Ovary (tissue), 10 donors: ENCODE measurements at places on chromosomes 5 and 9. TPM values are rescaled to one million over a fixed set of nuclear protein-coding genes. Genes with fewer than 3 reads are reported as not detected.

GRCh38 chr5:74409166-74409706 is 231.3 kb downstream of the ENC1 start:
- no peaks in the 10 kb centered on the region for H3K27me3 ChIP-seq
- DNase-seq = no peak
- H3K4me1 ChIP-seq = no peaks in the 10 kb centered on the region
- H3K36me3 ChIP-seq = no peaks in the 10 kb centered on the region
- no peak overlapping the region for H3K4me3 ChIP-seq
- H3K27ac ChIP-seq = no peak overlapping the region

GRCh38 chr9:9598723-9599122 is 1014.1 kb downstream of the PTPRD start:
- no peak overlapping the region for H3K4me3 ChIP-seq
- no peaks in the 10 kb centered on the region for H3K4me1 ChIP-seq
- H3K27me3 ChIP-seq = no peaks in the 10 kb centered on the region
- no peaks in the 10 kb centered on the region for H3K36me3 ChIP-seq
- H3K27ac ChIP-seq = no peak overlapping the region
- no peak for DNase-seq

GRCh38 chr9:100167915-100168654 is 69.0 kb downstream of the INVS start:
- no peak overlapping the region for H3K27ac ChIP-seq
- H3K36me3 ChIP-seq = no peaks in the 10 kb centered on the region
- DNase-seq = no peak
- no peak overlapping the region for H3K4me3 ChIP-seq
- no peaks in the 10 kb centered on the region for H3K4me1 ChIP-seq

- no peak for DNase-seq
- H3K36me3 ChIP-seq = no peaks in the 10 kb centered on the region
- H3K27ac ChIP-seq = no peak overlapping the region
- no peaks in the 10 kb centered on the region for H3K4me1 ChIP-seq
- H3K4me3 ChIP-seq = no peak overlapping the region
Measured at GRCh38 chr5:137273511-137273910, 225.6 kb downstream of the SPOCK1 start.

GRCh38 chr5:89342106-89342876 is 459.3 kb upstream of the MEF2C start:
- no peak overlapping the region for H3K4me3 ChIP-seq
- H3K36me3 ChIP-seq = no peaks in the 10 kb centered on the region
- no peak for DNase-seq
- peaks cover 3% of the 10 kb centered on the region for H3K4me1 ChIP-seq
- H3K27ac ChIP-seq = no peak overlapping the region
- peaks cover 2% of the 10 kb centered on the region for H3K27me3 ChIP-seq

- no peaks in the 10 kb centered on the region for H3K36me3 ChIP-seq
- no peaks in the 10 kb centered on the region for H3K27me3 ChIP-seq
- no peak overlapping the region for H3K4me3 ChIP-seq
- no peak for DNase-seq
Measured at GRCh38 chr5:147361441-147362175, 126.8 kb downstream of the STK32A start.

DNA sequence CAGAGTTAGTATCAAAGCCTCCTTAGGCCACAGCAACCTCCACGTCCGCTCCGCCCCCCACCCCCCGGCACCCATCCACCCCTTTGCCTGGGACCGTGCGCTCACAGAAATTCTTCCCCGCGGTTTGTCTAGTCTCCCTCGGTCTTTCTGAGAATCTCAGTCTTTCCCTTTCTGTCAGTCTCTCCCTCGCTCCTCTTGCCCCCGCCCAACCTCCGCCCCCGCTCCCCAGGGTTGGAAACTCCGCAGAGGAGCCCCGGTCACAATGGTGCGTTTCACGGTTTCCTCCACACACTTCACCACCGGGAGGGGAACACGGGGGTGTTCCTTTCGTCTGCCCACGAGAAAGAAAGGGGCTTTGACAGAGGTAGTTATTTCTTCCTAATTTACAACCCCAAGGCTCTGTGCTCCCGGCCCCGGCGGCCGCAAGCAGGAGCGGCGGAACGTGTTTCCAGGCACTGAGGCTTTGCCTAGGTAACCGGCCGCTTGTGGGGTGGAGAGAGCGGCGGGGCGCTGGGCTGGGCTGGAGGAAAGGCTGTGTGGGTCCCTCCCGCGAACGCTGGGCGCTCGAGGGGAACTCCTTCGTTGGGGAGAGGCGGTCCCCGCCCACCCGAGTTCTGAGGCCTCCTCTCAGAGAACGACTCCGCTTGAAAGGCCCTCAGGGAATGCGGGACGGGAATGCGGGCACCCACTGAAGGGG is 2.1 kb downstream of the NR4A3 start:
- H3K27me3 ChIP-seq = no peaks in the 10 kb centered on the region
- H3K36me3 ChIP-seq = no peaks in the 10 kb centered on the region
- peak overlapping the region; percentile 99 for H3K27ac ChIP-seq
- DNase-seq = peak; percentile 34

DNA sequence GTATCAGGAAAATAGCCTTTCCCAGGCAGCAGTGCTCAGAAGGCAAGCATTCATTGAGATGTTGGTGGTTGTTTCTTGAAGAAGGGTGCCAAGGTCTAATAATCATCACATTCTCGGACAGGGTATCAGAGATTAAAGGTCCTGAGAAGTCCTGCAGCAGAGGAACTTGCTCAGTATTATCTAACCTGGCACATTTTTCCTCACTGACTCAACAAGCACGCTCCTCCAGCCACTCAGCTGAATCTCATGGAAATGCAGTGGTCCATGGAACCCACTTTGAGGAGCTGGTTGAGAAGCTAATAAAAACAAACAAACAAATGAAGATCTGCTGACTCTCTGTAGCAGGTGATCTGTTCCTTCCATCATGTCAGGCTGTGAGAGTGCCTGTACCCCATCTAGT is 35.3 kb upstream of the ICE1 start:
- no peak overlapping the region for H3K4me3 ChIP-seq
- no peak overlapping the region for H3K27ac ChIP-seq
- H3K36me3 ChIP-seq = no peaks in the 10 kb centered on the region

DNA sequence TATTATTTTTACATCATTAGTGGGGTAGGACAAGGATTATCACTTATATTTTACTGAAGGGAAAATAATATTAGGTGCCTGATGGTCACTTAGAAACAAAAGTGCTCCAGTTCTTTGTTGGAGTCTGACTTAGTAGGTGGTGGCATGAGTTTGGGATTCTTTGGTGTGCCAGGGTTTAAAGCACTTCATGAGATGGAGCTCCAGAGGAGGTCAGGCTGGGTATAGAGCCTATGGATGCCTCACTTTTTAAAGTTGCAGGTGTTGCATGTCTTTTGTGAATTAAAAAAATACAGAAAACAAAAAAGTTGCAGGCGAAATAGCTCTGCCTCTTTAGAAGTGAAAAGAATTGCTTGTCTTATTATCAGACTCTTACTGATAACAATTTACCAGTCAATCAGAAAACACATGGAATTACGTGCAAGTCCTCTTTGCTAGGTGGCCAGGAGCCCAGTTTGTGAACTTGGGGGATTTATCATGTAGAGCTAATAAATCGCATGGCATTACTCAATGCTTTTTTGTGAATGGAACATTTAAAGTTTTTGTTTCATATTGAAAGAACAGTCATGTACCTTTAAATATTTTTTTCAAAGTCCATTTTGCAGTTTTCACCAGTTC is 1.6 kb downstream of the ITK start:
- H3K27me3 ChIP-seq = no peaks in the 10 kb centered on the region
- H3K36me3 ChIP-seq = no peaks in the 10 kb centered on the region
- H3K4me3 ChIP-seq = no peak overlapping the region
- no peak overlapping the region for H3K27ac ChIP-seq

C8G gene
- not detected for polyA plus RNA-seq
